OCI-M1 (cell line): ENCODE measurements at places on chromosomes 5 and 9.
A peak's percentile ranks its signal among the peaks of the same experiment; 100 is the strongest.

DNA sequence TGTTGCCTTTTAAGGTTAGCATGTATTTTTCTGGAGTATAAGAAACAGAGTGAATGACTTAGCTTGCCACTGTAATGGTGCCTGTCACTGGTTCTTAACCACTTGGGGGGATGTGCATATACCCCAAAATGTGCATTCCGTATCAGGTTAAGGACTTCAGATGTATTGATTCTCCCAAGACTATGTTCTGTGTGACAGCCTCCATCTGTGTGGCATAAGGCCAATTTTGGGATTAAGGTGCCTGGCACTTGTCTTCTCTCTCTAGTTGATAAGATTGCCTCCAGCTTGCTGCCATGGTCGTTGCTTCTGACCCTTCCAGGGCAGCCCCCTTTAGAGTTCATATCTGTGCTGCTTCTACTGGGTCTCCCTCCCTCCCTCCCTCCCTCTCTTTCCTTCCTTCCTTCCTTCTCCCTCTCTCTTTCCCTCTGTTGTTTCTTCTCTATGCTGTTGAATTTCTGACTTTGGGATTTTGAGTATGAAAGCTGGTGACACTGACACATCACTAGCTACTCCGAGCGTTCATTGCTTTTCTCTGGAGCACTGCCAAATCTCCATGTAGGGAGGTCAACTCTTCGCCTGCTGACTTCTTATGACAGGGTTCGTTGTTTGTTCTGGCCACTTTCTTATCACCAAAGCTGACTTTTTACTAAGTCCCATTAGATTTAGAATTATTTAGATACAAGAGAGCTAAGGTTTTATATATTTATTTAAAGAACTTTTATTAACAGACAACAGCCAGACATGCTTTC lies 31.0 kb downstream of the TNFAIP8 start:
- peak; percentile 2 for DNase-seq

- no peak for DNase-seq
Observed at GRCh38 chr5:22678886-22679285, 174.3 kb downstream of the CDH12 start.

DNA sequence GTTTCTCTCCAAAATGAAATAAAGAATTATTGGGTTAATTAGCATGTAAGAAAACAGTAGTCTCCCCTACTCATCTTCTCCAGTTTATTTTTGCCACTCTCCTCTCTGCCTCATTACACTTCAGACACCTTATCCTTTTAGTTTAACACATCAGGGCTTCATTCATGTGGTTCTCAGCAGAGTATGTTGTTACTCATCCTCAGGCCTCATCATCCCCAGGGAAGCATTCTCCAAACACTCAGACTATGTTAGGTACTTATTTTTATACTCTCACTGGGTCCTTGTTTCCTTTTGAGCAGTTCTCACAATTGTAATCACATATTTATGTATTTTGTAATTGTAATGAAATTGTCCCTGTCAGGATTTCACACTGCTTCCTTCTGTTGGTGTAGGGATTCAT lies 470.5 kb downstream of the PDE4D start:
- no peak for DNase-seq

DNA sequence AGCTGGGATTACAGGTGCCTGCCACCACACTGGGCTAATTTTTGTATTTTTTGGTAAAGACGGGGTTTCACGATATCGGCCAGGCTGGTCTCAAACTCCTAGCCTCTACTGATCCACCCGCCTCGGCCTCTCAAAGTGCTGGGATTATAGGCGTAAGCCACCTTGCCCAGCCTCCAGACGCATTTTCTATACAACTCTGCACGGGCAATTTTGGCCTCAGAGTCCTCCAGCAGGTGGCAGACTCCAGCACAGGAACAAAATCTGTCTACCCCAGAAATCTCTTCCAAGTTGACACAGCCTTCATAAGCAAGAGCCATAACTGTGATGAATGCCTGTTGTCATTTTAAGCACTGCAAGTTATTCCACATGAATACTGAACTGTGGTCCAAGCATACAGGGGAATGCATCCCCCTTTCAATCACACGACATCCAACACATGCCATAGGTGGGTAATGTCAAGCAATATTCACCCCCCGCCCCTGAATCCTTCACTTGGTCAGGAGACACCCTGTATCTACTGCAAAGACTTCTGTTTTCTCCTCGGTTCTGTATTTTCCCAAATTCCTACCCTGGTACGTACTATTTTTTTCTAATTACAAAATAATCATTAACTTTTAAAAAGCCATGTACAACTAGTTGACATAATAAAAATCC lies 50.8 kb downstream of the ALDH7A1 start:
- peak; percentile 23 for DNase-seq

DNA sequence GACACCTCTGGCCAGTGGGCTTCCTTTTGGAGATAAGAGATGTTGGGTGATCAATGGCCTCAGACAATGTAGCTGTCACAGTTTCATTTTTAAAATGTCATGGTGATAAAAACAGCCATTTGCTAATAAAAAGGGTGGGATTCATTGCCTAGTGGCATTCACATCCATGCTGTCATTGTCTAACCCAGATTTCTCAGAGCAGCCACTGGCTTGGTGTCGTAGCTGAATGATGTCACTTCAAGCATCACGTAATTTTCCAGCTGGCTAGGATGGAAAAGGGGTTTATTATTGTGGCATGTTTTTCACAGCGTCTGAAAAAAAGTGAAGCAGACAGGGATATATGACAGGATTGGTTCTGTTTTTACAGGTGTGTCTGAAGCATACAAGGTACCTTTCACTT lies 184.7 kb downstream of the AOPEP start:
- DNase-seq = no peak

GRCh38 chr5:19685473-19685872 lies 302.5 kb downstream of the CDH18 start:
- no peak for DNase-seq

- DNase-seq = no peak
Observed at GRCh38 chr9:30140407-30140806, 2244.0 kb upstream of the ACO1 start.

DNA sequence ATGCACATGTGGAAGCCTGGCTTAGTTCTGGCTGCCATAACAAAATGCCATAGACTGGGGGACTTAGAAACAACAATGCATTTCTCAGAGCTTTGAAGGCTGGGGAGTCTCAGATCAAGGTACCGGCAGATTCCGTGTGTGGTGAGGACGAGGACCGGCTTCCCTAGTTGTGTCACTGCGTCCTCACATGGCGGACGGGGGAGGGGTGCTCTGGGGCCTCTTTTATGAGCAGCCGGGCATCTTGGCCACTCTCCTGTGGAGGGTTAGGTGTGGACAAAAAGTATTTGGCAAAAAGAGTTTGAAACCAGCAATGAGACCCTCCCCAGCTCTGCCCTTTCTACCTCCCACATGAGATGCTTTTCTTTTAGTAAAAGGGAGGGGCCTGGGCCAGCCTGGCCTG lies 118.5 kb upstream of the LPCAT1 start:
- DNase-seq = no peak

DNA sequence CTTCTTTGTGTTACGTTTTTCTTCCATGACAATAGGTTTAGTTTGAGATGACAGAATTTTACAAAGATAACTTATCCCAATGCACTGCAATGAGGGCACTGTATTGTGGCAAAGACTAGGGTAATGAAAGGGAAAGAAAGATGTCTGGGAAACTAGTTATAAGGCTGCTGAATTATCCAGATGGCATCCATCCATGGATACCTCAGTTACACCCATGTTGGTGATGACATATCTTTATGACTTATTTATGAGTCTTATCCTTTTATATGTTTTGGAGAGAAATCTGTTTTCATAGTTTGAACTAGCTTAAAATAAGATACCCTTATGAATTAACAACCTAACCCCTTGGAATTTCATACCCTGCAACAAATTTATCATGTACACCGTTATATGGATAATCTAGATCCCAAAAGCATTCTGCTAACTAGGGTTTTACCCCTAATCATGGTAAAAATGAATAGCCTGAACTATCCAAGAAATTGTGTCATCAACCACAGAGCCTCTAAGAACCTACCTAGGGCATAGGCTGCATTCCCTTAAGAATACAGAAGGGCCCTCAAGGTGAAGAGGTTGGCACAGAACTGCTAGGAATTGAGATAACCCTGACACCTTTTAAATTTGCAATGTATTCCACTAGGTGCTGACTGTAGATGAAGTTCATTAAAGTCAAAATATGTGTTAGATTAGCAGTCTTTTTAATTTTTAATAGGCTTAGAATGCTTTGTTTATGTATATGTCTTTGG lies 49.5 kb upstream of the RORB start:
- no peak for DNase-seq

DNA sequence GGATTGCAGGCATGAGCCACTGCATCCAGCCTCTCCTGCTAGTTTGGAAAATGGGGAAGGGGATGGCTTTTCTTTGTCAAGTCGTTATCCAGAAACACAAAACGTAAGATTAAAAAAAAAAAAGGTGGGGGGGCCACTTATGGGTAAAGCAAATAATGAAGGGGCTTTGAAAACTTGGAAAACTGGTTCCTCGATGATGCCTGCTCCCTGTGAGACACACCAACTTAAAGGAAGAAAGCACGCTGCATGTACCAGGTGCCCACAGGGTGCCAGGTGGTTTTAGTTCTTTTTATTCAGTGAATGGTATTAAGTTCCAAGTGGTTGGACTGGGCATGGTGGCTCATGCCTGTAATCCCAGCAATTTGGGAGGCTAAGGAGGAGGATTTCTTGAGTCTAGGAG lies 170.1 kb downstream of the GOLPH3 start:
- no peak for DNase-seq

- no peak for DNase-seq
Observed at GRCh38 chr5:133340002-133340755, 272.2 kb downstream of the FSTL4 start.

DNA sequence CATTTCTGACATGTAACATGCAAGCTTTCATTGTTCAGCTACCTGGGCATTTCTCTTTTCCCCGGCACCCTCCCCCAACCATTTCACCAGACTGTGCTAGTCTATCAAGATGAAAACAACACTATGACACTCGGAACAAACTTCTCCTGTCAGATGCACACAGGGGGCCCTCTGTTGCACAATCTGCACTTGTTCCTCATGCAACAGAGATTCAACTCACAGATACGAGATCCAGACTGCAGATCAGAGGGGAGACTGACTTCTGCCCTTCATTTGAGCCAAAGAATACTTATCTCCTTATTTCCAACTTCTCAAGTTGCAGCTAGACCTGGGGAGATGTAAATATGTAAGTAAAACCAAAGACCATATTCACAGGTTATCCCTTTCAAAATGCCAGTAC lies 15.7 kb upstream of the FST start:
- peak; percentile 43 for DNase-seq

DNA sequence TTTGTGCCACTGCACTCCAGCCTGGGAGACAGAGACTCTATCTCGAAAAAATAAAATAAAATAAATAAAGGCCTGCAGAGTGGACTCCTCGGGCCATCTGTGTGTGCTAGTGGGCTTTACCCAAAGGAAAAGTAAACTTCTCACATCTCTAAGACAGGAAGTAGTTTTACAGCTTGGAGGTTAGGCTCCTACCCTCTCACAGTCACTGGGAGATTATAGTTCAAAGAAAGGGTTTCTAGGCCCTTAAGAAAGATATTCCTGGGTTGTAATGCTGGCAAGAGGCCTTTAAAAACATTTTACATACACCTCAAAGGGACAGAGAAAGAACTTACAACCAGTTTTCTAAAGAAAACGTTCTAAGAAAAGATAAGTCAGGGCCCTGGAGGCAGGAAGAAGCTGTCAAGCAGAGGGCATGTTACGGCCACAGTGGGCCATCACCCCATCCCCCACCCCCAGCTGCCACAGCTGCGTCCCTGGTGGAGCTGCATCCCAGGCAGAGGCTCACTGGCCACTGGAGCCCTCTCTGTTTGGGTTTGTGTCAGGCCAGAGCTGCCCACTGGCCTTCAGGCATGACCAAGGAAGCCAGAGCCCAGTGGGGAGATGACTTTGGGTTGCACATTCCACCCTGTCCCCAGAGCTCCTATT lies 78.1 kb upstream of the CDK20 start:
- DNase-seq = no peak

DNA sequence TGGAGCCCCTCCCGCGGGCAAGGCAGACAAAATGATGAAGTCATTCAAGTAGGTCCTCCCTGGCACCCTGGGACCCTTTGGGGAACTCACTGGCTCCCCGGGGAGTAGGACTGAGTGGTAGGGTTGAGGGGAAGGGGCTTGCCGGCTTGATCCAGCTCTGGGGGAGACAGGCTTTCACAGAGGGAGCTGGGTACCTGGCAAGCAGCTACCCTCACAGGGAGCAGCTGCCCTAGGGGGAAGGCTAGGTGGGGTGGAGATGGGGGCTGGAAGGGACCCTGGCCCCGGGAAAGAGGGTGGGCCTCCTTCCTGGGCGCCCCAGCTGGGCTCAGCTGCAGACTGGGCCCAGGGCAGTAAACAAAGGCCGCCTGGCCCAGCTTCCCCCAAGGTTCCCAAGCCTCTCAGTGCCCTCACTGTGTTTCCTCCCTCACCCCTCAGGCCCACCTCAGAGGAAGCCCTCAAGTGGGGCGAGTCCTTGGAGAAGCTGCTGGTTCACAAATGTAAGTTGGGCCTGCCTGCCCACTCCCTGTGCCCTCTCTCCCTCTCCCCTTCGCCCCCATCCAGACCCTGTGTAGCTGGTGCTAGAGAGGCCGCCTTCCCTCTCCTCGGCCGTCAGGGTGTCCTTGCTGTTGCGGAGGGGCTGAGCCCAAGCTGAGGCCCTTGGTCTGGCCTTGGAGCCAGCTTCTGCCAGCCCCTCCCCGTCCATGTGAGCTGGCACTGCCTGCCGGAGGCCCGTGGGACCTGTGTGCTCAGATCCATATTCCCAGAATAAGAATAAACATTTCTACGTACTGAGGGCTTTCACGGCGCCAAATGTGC lies 131.2 kb downstream of the RGS3 start:
- DNase-seq = no peak

DNA sequence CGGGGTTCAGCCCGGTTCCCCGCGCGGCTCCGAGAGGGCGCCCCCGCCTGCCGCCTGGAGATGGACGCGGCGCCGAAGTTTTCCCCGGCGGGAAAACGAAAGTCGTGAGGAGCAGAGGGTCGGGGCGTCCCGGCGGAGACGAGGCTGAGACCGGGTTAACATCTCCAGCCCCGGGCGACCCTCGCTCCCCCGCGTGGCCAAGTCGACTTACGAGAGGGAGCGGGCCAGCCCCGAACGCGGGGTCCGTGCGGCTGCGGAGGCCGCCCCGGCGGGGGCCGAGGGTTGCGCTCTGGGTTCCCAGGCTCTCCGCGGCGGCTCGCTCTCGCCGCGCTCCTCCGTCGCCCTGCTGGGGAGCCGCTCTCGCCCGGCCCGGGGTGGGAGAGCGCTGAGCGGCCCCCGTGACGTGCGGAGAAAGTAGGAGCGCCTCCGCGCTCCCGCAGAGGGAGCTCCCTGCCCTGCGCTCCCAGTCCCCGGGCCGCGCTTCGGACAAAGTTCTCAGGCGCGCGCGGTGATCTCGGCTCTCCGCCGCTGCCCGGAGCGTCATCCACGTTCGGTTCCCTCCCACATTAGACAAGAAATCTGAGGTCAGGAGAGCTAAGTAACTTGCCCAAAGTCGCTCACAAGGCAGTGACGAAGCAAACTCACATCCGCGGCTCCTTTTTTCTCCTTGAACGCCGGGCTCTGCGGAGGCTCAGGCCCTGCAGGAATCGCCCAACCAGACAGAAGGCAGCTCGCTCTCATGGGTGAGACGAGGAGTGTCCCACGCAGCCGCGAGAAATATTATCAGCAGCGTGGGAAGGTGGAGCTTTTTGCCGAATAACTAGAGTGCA lies 1.2 kb upstream of the GCNT4 start:
- peak; percentile 52 for DNase-seq

GRCh38 chr5:58353992-58354391 lies 105.9 kb downstream of the PLK2 start:
- no peak for DNase-seq
